Activated CD4-positive, alpha-beta memory T cell treated with anti-CD3 and anti-CD28 coated beads for 36 hours (primary cell): ENCODE measurements at places on chromosomes 3 and 15. TPM values are rescaled to one million over a fixed set of nuclear protein-coding genes. Genes with fewer than 3 reads are reported as not detected.

DNA sequence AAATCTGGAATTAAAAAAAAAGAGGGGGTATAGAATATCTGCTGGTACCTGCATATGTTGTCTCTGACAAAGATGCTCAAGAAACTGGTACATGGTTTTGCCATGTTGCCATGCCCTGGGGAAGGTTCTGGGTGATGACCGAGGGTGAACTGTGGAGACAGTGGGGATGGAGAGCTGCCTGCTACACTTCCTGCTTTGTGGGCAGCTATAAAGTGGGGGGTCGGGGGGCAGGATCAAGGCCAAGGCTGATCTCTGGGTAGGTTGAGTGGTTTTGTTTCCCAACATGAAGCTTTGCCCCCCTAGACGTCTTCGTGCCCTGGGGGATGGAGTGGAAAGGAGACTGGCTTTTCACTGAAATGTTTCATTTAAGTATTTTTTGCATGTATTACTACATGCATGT, 74.6 kb downstream of the IQSEC1 start:
- no peak for DNase-seq

DNA sequence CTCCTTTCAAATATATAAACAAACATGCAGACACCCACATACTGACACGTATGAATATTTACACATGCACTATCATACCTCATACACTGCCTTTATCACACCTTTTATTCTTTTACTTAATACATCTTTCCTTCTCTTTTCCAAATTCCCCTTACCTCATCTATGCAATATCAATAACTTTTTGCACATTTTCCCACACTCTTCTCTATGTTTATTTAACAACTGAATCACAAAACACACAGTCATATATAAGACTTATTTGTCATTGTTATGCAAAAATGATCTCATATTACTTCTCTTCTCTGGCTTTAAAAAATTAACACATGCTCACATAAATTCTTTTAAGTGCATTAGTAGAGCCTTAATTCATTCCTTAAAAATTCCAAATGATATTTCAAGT, 461.4 kb downstream of the DIPK2A start:
- no peak for DNase-seq

GRCh38 chr3:123880998-123881561, 3.1 kb downstream of the MYLK start:
- no peak for DNase-seq

DNA sequence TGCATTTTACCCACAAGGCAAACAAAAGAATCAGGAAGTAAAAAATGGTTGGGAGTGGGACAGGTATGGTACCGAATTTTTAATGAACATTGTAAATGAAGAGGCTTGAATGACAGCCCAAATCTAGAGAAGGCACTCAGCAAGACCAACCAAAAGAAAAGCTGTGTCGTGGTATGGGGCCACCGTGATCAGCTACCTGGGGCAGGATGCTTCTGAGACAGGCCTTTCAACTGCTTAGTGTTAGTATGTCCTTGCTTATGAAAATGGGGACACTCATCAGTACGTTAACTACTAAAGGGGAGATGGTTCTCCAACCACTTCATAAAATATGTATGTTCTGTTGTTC, 228.7 kb upstream of the ST8SIA2 start:
- DNase-seq = no peak

The MEX3B gene
- 0.67 TPM for total RNA-seq

The HYAL1 gene
- 0.14 TPM for total RNA-seq
